ENCODE measurements at places on chromosomes 2 and 18.

DNA sequence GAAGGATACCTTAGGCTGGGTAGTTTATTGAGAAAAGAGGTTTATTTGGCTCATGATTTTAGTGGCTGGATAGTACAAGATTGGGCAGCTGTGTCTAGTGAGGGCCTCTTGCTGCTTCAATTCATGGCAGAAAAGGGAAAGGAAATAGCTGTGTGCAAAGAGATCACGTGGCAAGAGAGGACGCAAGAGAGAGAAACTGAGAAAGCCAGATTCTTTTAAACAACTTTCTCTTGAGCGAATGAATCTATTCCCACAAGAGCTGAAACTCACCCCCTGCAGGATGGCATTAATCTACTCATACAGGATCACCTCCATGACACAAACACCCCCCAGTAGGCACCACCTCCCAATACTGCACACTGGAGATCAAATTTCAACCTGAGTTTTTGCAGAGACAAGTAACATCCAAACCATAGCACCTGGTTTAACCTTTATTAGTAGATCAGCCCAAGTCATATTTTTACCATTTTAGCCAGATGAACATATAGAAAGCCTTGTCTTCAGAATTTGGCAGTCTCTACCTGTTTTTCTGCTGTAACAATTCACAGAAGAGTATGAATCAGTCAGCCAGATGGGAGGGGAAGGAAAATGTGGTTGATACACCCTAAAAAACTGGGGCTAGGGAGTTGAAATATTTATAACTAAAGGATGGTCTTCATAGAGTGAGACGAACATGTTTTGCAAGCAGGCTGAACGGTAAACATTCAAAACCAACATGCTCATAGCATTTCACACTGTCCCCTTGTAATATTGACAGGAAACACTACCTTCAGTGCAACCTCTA, 73.9 kb upstream of the NCKAP5 start:
- no peaks in the 10 kb centered on the region for H3K36me3 ChIP-seq
- no peak overlapping the region for H3K4me3 ChIP-seq

DNA sequence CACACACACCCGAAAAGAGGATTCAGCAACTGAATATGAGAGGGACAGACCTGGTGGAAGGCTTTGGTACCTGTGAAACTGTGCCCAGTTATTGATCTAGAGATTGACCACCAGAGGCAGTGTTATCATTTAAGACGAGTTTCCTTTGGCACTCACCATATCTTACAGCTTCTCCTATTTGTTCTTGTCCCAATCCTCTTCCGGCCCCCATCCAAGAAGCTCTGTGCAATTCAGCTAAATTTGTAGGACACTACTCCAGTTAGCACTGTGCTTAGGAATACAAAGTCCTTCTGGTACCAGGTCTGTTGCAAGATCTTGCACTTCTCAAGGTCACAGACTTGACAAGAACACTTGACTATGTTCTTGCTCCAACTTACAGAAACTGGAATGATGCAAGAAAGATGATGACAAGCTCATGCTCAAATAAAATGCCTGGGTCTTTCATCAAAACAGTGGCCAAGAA, 177.7 kb downstream of the TMEM247 start:
- no peak overlapping the region for H3K4me3 ChIP-seq
- H3K27me3 ChIP-seq = no peaks in the 10 kb centered on the region
- H3K27ac ChIP-seq = peak overlapping the region; percentile 63
- DNase-seq = peak; percentile 76
- peaks cover 12% of the 10 kb centered on the region for H3K4me1 ChIP-seq
- no peaks in the 10 kb centered on the region for H3K36me3 ChIP-seq

GRCh38 chr18:51811883-51812282, 528.1 kb upstream of the DCC start:
- H3K4me1 ChIP-seq = no peaks in the 10 kb centered on the region
- H3K4me3 ChIP-seq = no peak overlapping the region
- H3K36me3 ChIP-seq = no peaks in the 10 kb centered on the region
- no peaks in the 10 kb centered on the region for H3K27me3 ChIP-seq
- DNase-seq = no peak

DNA sequence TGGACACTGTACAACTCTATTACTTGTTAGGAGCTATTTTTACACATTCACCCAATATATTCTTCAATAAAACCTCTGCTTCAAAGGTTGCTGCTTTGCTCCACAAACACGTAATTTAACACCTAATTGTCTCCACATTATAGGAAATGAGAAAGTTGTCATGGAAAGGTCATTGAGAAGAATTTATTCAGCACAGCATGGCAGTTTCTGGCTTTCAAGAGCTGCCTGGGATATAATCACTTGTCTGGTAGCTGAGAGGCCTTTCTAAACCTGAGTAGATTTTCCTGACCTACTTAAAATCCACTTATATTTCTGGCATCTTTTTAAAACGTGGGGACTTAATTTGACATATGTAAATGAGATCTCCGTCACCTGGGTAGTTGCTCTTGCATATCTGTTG, 216.1 kb downstream of the ZNF804A start:
- H3K27ac ChIP-seq = no peak overlapping the region
- no peak for DNase-seq
- H3K4me1 ChIP-seq = no peaks in the 10 kb centered on the region
- H3K27me3 ChIP-seq = no peaks in the 10 kb centered on the region
- H3K36me3 ChIP-seq = no peaks in the 10 kb centered on the region

- no peak for DNase-seq
- H3K36me3 ChIP-seq = no peaks in the 10 kb centered on the region
- H3K27ac ChIP-seq = no peak overlapping the region
- H3K27me3 ChIP-seq = no peaks in the 10 kb centered on the region
- no peak overlapping the region for H3K4me3 ChIP-seq
Observed at GRCh38 chr2:24021122-24021998, 11.5 kb downstream of the MFSD2B start.

DNA sequence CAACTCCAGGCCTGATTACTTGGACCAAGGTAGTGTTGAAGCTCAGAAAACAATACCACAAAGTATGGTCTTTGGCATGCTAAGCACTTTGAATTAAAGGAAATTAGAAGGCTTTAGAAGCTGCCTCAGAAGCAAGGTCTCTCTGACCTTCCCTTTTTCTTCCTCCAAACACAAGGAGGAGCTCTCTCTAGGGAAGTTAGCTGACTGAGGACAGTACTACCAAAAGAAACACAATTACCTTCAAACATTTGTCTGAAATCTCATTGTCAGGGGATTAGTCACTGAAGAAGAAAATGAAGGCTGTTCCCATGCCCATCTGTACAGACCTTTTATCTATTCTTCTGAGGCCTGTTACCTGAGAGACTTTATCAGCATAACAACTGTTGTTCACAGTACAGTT, 279.3 kb downstream of the CDH20 start:
- H3K4me1 ChIP-seq = no peaks in the 10 kb centered on the region
- H3K36me3 ChIP-seq = no peaks in the 10 kb centered on the region
- H3K4me3 ChIP-seq = no peak overlapping the region
- no peak overlapping the region for H3K27ac ChIP-seq
- no peaks in the 10 kb centered on the region for H3K27me3 ChIP-seq

GRCh38 chr2:241850544-241851324, 8.0 kb downstream of the PDCD1 start:
- no peaks in the 10 kb centered on the region for H3K4me1 ChIP-seq
- H3K4me3 ChIP-seq = no peak overlapping the region
- H3K27ac ChIP-seq = no peak overlapping the region
- no peaks in the 10 kb centered on the region for H3K27me3 ChIP-seq
- DNase-seq = no peak

- H3K4me1 ChIP-seq = no peaks in the 10 kb centered on the region
- no peak overlapping the region for H3K4me3 ChIP-seq
- H3K27ac ChIP-seq = no peak overlapping the region
Observed at GRCh38 chr2:7670905-7671641, 753.9 kb downstream of the RNF144A start.

GRCh38 chr2:210586381-210586780, 30.0 kb downstream of the CPS1 start:
- no peak overlapping the region for H3K4me3 ChIP-seq
- H3K36me3 ChIP-seq = no peaks in the 10 kb centered on the region
- no peaks in the 10 kb centered on the region for H3K4me1 ChIP-seq

GRCh38 chr18:74268933-74269620, 22.7 kb downstream of the CYB5A start:
- no peaks in the 10 kb centered on the region for H3K36me3 ChIP-seq
- no peak overlapping the region for H3K27ac ChIP-seq
- H3K27me3 ChIP-seq = no peaks in the 10 kb centered on the region
- H3K4me1 ChIP-seq = peaks cover 6% of the 10 kb centered on the region
